Globus pallidus (tissue), 1 donor: ENCODE measurements at places on chromosomes 2 and 18.

- DNase-seq: no peak
These were observed 309.0 kb upstream of the MEIS1 start for GRCh38 chr2:66125951-66126350.

- DNase-seq: no peak
These were observed 511.2 kb downstream of the SOX11 start for GRCh38 chr2:6203291-6203959.

DNA sequence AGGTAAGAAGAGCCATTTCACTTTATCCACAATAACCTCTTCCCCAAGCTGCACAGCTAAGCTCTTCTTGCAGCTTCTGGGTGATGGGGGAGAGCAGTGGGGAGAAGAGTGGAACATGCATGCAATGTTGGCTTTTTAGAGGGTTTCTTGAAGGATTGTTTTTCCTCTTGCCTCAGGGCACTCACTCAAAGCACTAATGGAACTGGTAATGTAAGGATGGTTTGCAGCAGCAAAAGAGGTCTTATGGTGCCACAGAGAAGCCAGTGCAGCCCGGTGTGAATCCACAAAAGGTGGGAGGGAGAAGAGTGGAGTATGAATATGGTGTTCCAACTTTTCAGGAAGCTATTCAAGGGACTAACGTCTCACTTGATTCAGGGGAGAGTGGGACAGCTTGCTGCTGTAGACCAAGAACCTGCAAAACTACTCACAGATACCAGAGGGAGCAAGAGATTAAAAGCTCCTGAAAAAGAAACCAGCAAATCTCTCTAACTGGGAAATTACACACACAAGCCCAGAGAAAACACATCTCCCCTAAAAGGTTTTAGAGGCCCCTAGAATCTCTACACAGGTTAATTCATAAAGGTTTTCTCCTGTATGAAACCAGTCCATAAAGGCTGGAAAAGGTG, 116.4 kb downstream of the CHN1 start:
- no peak for DNase-seq

GRCh38 chr2:31739161-31739560, 158.4 kb upstream of the SRD5A2 start:
- DNase-seq: no peak

GRCh38 chr2:27795868-27796277, 24.4 kb downstream of the MRPL33 start:
- DNase-seq: no peak
